ENCODE measurements at places on chromosomes 12 and 14.
A peak's percentile ranks its signal among the peaks of the same experiment; 100 is the strongest.

- DNase-seq: no peak
These were observed 9.4 kb downstream of the ZBTB39 start for GRCh38 chr12:56996793-56997545.

DNA sequence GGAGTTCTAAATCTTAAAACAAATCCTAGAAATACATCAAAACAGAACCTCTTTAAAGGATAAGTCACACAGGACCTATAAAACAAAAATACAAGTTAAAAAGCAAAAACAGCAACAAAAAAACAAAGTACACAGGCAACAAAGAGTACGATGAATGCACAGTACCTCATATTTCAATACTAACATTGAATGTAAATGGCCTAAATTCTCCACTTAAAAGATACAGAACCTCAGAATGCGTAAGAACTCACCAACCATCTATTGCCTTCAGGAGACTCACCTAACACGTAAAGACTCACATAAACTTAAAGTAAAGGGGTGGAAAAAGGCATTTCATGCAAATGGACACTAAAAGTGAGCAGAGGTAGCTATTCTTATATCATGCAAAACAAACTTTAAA lies 172.2 kb upstream of the AMIGO2 start:
- no peak for DNase-seq

GRCh38 chr12:46260913-46261476 lies 7.8 kb downstream of the SLC38A1 start:
- no peak for DNase-seq

- no peak for DNase-seq
These were observed 10.0 kb upstream of the NRDE2 start for GRCh38 chr14:90341784-90342183.

DNA sequence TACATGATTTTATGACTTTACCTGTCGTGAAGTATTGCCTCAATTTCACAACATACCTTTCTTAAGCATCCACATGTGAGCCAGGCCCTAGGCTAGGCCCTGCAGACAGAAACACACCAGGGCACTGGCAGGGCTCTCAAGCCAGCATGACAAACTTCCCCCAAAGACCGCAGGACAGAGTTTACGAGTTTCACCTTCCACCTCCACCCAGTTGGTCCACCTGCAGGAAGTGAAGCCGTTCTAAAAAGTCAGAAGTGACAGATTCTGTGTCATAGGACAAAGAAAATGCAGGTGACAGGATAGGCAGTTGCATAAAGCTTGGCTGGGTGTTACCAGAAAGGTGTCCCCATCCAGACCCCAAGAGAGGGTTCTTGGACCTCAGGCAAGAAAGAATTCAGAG lies 382.3 kb downstream of the PCNX1 start:
- no peak for DNase-seq

DNA sequence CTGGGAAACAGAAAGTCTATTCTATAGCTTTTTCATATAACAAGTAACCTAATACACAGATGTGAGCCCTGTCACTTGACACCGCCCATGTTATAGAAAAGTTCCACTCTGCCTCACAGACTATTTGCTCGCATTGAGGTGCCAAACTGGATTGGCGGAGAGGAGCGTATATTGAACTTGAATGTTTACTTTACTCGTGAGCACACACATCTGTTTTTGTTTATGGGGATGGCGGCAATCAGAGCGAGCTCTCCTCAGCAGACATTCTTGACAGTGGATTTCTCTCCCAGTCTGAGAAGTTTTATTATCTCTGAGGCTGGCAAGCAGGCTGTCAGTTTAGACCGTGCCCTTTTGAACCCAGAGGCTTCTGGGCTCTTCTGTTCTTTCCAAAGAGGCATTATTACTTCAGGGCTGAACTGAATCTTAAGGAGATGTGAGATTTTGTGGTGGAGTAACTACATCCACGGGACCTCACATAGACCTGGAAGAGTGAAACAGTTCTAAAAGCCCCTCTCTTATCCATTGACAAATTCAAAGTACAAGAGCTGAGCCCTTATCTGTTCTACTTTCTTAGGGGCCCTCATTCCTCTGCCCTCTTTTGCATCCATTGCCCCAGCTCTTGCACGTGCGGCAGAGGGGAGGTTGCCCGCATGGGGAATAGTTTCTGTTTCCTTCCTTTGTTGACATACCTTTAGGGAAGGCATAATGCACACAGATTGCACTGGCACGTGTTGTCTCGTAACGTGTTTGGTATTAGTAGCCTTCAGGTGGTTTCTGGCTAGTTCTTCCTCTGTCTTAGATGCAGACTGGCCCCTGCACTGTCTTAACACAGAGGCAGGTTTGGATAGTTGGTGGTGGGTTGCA lies 68.2 kb downstream of the DRAM1 start:
- no peak for DNase-seq

DNA sequence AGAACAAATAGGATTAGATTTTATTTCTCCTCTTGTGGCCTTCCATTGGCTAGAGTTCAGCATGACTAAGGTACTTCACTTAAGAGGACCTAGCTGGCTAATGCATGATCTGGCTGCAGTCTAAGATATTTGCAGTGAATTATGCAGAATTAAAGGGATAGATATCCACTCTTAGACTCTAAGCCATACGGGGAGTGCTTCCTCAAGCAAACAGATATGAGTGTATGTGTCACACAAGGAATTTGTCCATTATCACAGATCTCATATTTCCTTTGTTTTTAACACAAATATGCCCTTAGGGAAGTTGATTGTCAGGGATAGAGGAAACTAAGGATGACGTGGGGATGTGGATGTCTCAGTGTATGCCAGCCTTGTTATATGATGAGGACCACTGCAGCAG lies 88.1 kb upstream of the DHRS4 start:
- DNase-seq: no peak

- DNase-seq: peak; percentile 23
These were observed 28.1 kb downstream of the TRPV4 start for GRCh38 chr12:109804820-109805761.

DNA sequence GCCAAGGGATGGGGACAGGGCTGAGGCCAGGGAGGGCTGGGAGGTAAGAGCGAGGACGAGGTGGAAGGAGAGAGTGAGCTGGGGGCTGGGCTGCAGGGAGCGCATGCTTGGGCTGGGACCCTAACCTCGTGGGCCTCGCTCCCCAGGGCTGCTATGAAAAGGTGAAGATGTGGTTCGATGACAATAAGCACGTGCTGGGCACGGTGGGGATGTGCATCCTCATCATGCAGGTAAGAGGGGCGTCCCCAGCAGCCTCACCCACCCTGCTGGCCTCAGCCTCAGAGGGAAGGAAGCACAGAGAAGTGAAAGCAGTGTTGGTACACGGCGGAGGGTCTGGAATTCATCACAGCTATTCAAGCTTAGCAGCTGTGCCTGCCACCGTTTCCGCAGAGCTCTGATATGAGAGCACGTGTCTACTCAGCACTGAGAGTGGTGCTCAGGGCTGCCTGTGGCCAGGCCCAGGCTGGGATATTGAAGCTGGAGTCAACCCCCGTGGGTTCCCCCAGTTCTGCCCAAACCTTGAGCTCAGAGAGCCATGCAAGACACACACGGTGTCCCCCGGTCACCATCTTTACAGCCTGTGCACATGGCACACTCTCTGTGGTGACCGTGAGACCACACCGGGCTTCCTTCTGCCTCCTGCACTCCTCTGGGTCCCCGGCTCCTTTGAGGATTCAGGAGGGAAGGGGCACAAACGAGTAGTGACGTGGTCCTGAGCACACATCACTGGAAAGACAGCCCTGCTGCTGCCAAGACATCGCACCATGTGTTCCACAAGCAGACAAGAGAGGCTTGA lies 204.6 kb downstream of the TSPAN9 start:
- DNase-seq: no peak

DNA sequence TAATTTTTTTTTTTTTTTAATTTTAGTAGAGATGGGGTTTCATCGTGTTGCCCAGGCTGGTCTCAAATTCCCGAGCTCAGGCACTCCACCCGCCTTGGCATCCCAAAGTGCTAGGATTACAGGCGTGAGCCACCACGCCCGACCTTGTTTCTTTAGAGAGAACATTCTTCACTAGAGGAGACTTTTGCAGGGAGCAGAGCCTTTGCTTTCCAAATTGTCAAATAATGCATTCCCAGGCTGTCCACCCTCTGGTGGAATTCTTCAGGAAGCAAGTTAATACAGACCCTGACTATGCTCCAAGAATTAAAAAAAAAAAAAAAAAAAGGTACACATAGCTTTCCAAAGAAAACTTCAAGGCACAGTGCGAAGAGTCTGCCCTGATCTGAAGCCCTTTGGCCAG lies 6.8 kb downstream of the ALDH1L2 start:
- DNase-seq: no peak

GRCh38 chr14:101024686-101025085 lies 121.2 kb upstream of the RTL1 start:
- no peak for DNase-seq

DNA sequence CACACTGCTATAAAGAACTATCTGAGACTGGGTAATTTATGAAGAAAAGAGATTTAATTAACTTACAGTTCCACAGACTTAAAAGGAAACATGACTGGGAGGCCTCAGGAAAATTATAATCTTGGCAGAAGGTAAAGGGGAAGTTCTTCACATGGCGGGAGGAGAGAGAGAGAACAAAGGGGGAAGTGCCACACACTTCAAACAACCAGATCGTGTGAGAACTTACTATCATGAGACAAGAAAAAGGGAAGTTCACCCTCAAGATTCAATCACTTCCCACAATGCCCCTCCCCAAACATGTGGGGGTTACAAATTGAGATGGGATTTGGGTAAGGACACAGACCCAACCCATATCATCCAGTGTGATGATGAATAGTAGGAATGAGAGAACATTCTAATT lies 366.5 kb downstream of the LRFN5 start:
- no peak for DNase-seq

DNA sequence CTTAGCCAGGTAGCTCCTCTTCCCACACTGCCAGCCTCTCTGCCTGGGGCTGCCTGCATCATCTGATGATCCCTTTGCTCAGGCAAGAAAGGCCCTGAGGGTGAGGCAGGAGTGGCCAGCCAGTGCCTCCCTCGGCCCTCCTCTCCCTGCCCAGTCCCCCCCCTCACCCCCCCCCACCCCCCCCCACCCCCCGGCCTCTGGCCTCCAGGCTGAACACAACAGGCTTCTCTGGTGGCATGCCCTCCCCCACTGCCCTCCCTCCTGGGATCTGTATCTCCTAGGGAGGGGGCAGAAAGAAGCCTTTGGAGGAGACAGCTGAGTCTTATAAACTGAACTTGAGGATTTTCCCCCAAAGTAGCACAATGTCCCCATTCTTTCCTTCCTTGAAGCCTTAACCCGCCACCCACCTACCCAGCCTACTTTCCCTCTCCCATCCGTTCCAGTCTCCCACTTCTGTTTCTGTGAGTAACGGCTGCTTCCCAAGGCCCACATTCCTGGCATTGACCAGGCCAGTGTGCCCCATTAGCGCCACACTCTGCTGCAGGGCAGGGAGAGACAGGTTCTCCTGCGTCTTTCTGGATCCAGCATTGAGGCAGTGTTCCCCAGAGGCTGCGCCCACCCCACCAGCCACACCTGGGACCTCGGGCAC lies 82.1 kb downstream of the B4GALNT3 start:
- no peak for DNase-seq

DNA sequence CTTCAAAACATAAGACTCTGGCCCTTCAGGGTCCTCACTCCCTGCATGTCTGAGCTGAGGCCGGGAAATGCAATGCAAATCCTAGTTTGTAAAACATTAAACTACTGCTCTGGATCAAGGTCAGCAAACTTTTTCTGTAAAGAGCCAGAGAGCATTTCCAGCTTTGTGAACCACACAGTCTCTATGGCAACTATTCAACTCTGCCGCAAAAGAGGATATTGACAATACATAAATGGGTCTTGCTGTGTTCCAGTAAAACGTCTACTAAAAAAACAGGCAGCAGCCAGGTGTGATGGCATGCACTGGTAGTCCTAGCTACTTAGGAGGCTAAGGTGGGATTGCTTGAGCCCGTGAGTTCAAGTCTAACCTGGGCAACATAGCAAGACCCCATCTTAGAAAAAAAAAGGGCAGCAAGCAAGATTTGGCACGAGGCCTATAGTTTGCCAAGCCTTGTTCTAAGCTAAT lies 22.3 kb downstream of the DDX24 start:
- DNase-seq: no peak

GRCh38 chr12:130988751-130989150 lies 35.0 kb downstream of the ADGRD1 start:
- DNase-seq: no peak

- no peak for DNase-seq
These were observed 3.2 kb downstream of the MLXIP start for GRCh38 chr12:122081697-122082221.

DNA sequence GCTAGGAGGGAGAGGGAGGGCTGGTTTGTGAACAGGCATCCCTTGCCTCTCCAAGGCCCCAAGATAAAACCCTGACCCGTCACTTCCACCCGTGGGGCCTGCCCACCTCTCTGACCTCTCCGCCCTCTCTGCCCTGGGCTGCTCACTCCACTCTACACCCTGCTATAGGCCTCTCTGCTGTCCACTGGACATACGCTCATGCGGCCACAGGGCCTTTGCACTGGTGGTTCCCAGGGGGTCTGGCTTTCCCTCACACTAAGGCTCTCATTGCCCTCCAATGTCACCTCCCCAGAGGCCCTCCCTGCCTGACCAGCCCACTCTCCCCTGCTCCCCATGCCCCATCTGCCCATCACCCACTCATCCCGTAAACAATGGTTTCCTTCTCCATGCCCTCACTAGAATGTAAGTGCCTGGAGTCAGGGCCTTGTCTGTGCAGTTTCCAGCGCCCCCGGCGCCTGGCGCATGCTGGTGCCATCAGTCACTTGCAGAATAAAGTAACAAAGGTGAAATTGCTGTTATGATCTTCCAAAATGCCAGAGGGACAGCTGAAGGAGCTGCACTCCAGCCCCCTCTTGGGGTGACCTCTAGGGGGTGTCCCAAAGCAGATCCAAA lies 73.6 kb downstream of the RFLNA start:
- DNase-seq: no peak

DNA sequence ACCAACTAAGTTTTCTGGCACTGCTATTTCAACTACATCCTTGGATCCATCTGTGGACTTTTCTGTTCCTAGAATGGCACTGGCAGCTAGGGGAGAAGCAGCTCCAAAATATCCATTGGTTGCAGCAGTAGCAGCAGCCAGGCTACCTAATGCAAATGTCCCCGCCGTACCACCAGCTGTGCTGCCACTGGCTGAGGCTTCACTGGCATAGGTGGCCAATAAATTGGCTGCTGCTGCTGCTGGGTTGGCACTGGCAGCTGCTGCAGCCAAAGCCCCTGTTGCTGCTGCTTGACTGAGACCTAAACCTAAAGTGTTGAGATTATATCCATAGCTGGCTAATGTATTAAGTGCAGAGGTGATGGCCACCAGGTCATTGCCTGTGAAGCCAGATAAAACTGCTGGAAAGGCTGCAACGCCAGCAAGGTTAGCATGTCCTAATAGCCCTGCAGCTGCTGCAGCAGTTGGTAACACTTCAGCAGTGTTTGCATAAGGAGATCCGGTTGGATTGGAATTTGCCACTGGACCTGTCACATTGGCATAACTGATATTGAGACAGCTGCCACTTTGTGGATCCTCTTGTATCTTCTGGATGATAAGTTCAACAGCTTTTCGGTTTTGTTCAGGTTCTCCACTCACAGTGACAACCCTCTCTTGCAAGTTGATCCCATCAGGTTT lies 149.5 kb downstream of the NOVA1 start:
- no peak for DNase-seq

DNA sequence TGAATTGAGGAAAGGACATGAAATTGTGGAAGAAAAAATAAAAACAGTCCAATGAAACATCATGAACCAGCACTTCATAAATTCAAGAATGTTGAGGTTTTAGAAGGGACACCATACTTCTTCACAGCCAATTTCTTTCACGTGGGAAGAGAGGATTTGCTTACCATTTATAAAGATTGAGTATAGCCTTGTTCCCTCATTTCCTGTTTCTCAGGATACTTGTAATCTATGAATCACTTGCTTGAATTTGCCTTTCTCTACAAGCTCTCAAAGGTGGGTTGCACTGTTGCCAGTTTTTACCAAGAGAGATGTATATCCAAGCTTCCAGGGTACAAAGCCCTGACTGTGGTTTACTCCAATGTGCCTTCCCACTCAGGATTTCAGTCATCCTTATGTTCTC lies 116.1 kb downstream of the DUSP6 start:
- no peak for DNase-seq

Data from Caki2 (cell line).